ENCODE measurements at places on chromosomes 6 and 20. TPM values are rescaled to one million over a fixed set of nuclear protein-coding genes. Genes with fewer than 3 reads are reported as not detected.

DNA sequence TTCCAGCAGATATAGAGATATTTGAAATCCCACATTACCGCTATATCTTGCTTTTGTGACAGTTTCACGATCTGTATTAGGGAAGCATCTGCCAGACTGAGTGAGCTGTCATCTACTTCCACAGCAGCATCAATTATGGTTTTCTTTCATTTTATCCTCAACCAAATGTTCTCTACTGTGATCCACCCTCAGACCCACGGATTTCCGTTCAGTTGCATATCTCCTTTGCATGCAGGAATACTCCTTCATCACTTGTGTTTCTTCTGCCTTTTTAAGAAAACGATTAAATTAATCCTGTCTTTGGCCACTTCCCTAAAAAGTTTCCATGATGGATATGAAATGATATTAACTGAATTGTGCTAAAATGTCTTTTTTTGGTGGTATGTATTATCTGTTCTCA, 262.1 kb upstream of the ADGRB3 start:
- DNase-seq: no peak

DNA sequence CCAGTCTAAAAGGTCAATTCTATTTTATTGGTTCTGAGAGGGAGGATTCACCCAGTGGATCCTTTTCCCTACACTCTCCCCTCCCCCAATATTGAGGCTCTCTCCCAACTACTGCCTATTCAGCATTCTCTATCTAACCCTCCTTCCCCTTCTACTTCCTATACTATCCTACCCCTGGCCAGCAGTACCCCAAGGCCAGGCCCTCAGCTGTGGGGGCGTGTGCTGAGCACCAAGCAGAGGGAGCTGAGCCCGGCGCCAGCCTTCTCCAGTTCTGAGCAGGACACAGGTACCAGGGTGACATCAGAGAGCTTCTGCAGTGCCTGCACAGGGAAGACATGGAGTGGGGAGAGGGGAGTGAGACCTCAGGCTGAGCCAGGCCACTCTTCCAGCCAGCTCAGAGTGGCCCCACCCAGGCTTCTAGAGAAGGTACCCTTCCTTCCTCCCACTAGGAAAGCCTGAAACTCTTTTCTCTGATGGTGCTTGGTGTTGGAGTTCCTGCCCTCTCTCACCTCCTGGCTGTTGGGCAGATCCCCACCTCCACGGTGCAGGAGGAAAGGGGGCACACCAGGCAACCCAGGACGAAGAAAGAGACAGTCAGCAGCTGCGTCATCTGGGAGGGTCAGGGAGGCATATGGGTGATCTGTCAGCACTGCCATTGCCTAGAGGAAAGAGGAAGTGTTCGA, 1.9 kb downstream of the DDAH2 start:
- DNase-seq: no peak

DNA sequence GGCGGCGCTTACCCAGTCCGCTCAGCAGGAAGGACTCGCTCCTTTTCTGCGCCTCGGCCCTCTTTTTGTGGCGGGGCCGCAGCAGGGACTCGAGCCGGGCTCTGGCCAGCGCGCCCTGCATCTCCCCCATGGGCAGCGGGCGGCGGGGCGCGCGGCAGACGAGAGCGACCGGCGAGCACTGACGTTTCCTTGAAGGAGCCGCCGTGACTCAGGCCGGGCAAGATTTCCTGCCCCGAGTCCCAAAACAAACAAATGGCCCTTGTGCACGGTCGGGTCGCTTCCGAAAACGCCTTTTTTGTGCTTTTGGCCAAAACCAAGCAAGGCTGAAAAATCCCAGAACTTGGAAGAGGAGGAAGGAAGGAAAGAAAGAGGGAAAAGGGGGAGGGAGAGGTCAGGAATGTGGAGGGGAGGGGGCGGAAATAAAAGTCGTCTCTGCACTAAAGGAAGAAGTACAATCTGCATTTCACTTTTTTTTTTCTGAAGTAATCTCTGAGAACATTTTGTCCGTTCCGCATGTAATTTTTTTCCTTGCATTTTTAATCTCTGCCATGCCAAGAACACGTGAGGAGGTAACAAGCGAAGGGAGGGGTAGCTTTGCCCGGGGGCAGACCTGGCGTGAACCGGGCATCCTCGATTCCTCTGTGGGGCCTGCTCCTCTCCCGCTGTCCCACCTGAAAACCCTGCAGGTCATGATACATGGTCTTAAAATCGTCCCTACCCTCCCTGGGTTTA, 123.3 kb upstream of the SLC2A12 start:
- peak; percentile 29 for DNase-seq

- DNase-seq: no peak
Observed at GRCh38 chr6:156517088-156517487, 260.1 kb upstream of the ARID1B start.

Gene GRIK2
- 0.64 TPM for total RNA-seq

DNA sequence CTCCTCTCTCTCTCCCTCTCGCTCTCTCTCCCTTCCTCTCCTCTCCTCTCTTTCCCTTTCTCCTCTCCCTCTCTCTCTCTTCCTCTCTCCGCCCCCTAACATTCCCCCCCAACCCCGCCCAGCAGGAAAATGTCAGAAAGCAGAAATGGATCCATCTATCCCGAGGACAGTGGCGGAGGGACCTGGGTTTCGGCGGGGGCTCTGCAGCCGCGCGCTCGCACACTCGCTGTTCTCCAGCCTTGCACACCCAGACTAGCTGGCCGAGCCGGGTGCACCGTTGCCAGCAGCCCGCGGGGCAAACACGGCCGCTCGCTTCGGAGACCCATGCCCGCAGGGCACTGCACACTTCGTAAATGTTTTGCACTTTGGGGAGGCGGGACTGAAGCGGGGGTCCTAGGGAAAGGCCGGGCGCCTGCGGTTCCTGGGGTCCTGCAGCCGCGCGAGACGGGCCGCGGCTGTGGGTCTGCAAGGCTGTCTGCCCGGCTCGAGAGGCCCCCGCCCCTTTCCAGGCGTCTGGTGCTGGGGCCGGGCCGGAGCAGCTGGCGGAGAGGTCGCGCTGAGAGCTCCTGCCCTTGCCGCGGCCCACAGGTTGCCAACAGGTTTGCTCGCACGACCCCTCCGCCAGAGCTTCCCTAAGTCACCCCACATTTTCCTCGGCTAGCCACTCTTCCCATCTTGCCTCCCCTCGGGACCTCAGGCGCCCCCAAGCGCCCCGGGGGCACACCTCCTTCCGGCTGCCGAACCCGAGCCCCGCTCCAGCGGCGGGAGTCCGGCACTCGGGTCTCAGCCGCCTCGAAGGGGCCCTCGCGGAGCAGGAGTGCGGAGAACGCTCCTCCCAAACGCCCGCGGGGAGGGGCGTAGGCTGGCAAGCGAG, 818 bp upstream of the MDGA1 start:
- DNase-seq: peak; percentile 24

DNA sequence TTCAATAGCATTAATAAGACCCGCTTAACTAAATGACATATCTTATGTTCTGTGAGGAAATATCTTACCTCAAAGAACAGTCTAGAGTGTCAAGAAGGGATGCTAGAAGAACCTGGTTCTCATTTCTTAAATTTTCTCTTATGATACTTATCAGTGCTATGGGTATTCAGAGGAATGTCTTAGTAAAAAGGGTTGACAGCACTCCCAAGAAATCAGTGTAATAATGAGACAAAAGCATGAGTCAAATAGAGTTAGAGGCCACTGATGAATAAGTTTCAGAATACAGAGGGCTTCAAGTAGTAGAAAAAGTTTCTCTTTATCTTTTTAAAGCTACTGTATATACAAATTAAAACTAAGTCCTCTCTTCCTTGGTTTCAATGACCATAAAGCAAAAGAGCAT, 242.8 kb downstream of the GJA1 start:
- DNase-seq: no peak

Gene HLA-DMA
- 12.1 TPM for total RNA-seq

GRCh38 chr6:36432151-36432671, 10.4 kb downstream of the PXT1 start:
- DNase-seq: no peak

Gene ARMC12
- 0.79 TPM for total RNA-seq

DNA sequence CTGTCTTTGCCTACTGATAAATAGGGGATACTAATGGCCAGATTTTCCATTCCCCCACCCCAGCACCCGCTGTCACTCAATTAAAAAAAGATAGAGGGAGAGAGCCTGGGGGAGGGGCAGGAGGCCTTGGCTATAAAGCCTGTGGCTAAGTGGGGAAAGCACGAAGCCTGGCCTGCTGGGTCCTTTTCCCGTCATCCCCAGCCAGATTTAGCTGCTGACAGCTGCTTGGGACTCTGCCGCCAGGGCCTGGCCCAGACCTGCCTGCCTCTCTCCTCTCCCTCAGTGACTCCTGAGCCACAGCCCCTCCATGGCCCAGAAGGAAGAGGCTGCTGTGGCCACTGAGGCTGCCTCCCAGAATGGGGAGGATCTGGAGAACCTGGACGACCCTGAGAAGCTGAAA, at the start of gene APOBEC2:
Gene APOBEC2 (plus strand): TSS at position 162 of the 400 bp plus-strand sequence. CDS start 146 bp downstream, at position 308.
- DNase-seq: no peak

- peak; percentile 60 for DNase-seq
Observed at GRCh38 chr6:1424306-1424927, 35.0 kb downstream of the FOXF2 start.

DNA sequence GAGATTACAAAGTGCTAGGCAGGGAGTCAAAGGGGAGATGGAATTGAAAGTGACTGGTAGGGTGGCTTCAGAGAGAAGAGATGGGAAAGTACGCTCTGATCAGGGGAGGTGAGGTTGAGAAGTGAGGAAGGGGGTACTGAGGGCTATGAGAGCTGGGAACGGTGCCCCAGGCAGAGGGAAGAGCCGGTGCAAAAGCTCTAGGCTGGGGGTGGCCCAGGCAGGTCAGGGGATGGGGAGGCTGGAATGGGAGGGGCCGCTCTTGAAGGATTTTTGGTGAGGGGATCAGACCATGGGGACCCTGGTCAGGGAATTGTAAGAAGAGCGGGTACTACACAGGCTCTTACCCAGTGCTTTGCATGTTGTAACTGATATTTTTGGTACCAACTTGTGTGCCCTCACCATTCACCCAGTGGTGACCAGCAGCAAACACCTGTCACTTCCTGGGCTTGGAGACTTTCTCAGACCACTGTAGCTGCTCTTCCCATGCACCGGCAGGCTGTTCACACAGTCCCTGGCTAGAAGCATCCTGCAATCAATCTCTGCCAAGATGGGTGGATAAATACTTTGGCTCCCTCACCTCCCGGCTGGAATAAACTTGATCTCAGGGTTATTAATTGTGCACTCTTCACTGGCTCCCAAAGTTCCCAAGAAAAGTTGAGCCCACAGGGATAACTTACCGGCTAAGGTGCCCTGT, 24.0 kb downstream of the PCK1 start:
- no peak for DNase-seq

DNA sequence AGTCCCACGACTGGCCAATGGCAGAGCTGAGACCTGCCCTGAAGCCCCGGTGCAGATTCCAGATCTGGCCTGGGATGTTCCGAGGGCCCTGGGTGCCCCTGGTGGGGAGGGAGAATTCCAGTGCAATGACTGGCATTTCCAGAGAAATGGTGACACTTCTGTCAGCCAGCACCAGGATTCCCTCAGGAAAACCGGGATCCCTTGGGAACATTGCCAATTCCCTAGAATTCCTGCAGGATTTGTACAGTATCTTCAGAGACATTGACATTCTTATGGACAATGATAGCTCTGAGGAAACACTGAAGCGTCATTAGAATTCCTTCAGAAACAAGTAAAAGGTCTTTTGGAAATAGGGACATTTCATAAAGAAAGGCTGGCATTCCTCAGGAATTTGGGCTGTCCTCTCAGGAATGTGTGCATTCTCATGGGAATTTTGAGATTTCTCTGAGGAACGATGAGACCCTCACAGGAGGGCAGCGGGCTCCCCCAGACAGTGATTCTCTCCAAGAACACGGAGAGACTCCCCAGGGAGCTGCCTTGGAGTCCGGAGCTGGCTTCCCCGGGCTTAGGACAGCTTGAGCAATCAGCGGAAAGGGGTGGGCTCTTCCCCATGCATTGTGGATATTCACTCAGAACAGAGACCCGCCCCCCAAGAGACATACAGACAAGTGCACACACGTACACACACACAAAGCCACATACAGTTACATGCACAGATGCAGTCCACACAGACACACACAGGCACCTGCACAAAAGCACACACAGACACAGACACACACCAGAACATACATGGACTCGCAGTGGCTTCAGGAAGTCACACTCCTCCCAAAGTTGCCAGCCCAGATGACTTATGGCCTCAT, 35.2 kb upstream of the BPIFA2 start:
- DNase-seq: no peak

- DNase-seq: no peak
Observed at GRCh38 chr6:155693573-155694418, 238.2 kb upstream of the NOX3 start.

GRCh38 chr20:32209850-32210605, 2.3 kb downstream of the POFUT1 start:
- no peak for DNase-seq

- DNase-seq: no peak
Observed at GRCh38 chr6:73231986-73232391, 6.7 kb upstream of the KHDC1L start.

Gene SLC16A10
- total RNA-seq: 8.3 TPM

DNA sequence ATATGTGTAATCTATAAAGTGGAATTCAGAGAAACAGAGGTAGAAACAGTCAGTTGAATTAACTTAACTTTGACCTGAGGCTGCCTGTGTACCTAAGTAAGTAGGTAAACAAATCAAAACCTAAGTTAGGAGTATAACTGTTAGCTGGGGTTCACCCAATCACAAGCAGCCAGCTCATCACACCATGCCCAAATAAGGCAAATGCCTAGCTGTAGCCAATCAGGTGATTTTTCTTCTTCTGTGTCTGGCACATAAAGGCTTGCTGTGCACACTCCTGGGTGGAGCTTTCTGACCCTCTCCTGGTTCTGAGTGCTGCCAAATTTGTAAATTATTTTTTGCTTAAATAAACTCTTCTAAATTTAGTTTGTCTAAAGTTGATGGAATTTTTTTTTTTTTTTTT, 54.7 kb upstream of the TRIM39 start:
- DNase-seq: no peak

GRCh38 chr6:87574237-87574804, 15.5 kb downstream of the RARS2 start:
- no peak for DNase-seq

Gene HRH3
- not detected for total RNA-seq

DNA sequence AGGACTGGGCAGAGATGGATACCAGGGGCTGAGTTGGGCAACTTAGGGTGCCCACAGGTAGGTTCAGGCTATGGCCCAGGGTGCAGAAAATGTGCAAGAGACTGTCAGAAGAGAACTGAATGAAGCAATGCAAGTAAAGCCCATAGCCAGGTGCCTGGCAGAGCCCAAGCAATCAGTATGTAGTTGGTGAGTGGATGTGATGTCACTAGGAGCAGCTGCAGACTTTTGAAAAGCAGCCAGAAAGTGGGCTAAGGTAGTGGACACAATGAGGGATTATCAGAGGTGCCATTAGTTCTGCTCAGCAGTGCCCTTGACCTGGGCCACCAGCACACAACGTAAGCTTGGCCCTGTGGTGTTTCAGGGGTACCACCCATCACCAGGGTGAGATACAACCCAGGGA, 135.3 kb downstream of the SOBP start:
- no peak for DNase-seq

- no peak for DNase-seq
Observed at GRCh38 chr20:62054451-62054953, 11.2 kb downstream of the TAF4 start.

Measured in HCT116 (cell line).